ENCODE measurements at places on chromosomes 1 and 21.

GRCh38 chr1:168664069-168664834 is 64.8 kb downstream of the DPT start:
- no peak for DNase-seq

GRCh38 chr1:150516616-150517015 is 1.1 kb downstream of the FALEC start:
- no peak for DNase-seq

GRCh38 chr1:1782399-1783221 is 4.3 kb upstream of the NADK start:
- DNase-seq = no peak

DNA sequence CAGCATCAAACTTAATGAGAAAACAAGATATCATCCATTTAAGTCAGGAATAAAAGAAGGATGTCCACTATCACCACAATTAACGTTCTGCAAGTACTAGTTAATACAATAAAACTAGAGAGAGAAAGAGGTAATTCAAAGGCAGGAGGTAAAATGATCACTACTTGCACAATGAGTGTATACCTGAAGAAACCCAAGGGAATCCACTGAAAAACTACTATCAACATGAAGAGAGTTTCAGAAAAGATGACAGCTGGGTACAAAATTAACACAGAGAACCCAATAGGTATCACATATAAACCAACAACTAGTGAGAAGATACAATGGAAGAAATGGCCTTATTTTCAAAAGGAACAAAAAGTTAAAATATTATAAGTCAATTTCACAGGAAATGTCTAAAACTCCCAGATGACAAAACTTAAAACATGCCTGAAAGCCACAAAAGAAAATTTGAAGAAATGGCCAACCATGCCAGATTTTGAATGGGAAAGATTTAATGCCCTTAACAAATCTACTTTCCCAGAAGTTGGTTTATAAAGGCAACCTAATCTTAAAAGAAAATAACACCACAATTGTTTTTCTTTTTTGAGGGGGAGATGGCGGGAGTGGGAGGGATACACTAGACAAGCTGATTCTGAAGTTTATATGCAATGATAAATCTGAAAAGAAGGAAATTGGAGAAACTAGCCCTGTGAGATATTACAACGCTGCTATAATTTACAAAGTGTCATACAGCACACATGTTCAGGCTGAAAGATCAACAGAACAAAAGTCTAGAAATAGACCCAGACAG is 17.8 kb downstream of the VPS26C start:
- DNase-seq = no peak

GRCh38 chr1:173865468-173866164 is 2.2 kb downstream of the GAS5 start:
- DNase-seq = no peak

DNA sequence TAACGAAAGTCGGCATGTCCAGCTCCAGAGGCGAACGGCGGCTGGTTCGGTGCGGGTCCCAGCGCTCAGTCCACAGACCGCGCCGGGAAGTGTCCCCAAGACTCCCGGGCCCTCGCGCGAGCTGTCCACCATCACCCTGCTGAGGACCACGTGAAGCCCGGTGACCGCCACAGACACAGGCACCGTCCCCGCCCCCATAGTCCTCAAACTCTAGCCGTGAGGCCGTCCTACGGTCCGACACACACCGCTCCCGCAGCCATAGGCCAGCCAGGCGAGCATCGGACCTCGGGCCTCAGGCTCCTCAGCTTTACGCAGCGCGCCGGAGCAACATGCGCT is 535 bp downstream of the SETD4 start:
- no peak for DNase-seq

DNA sequence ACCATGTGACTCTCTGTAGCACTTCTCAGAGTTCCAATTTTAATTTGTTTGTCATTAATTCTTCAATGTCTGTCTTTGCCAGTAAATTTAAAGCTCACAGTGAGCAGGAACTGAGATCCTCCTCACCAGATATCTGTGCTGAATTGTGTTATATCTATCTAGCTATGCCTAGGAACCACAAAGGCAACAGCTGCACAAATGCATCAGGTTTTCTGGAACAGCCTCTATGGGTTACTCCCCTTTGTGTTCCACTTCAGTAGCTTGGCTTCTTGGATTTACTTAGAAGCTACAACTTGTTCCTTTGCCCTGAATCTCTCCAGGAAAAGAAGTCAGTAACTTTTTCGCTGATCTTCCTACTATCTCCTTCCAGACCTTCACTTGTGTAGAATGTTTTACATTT is 1237.8 kb upstream of the ADGRL4 start:
- DNase-seq = no peak

DNA sequence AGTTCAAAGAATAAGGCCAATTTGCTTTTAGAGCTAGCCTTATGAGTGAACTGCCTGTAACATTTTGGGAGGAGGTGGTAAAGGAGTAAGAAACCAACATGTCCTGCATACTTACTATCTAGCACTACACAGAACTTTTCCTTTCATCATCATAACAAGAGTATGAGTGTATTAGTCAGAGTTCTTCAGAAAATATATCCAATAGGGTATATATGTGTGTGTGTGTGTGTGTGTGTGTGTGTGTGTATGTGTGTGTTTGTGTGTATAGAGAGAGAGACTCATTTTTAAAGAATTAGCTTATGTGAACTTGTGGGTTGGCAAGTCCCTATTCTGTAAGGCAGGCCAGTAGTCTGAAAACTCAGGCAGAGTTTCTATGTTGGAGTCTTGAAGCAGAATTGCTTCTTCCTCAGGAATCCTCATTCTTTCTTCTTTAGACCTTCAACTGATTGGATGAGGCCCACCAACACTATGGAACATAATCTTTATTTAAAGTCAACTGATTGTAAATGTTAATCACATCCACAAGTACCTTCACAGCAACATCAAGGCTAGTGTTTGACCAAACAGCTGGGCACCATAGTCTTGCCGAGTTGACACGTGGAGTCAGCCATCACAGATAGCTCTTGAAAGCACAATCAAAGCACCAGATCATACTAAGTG is 121.9 kb downstream of the CYYR1 start:
- DNase-seq = no peak

DNA sequence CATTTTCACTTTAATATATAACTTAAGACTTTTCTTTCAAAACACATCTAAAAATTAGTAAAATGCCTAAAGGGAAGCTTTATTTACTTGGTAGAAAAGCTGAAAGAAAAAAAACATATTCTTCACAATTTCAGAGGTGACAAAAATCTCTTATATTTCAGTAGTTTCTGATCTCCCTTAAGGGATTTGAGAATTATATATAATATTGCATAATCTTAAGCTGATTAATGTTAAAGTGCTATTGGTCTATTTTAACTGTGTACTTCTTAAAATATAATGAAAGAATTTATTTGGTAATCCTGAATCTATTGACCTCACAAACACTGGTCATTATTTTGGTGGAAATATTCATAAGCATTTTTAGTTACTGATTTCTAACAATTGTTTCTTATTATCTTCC is 1.2 kb upstream of the VPS45 start:
- no peak for DNase-seq

GRCh38 chr1:233959102-233959501 is 54.6 kb downstream of the SLC35F3 start:
- no peak for DNase-seq

GRCh38 chr1:222285526-222285925 is 262.4 kb downstream of the HHIPL2 start:
- DNase-seq = no peak
